ENCODE measurements at places on chromosomes 13 and 19.
A peak's percentile ranks its signal among the peaks of the same experiment; 100 is the strongest.

GRCh38 chr19:37511186-37511585 is 4.4 kb downstream of the ZNF793 start:
- DNase-seq, result no peak

GRCh38 chr19:7788933-7789323 is 25.9 kb downstream of the CLEC4M start:
- DNase-seq, result no peak

DNA sequence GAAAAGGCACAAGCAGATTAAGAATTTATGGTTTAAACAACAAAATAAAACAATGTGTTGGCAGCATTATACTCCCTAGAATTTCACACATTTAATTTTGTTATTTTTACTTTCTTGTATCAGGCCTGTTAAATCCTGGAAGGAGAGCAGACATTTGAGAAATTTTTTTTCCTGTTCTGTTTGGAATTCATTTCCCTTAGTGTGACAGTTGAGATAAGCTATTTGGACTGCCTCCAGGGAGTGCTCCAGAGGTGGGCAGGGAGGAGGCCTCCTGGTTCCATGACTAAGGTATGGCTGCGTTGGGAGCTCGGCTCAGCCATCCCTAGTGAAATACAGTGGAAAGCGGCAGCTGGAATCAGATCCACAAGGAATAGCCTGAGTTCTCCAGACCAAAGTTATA is 185.7 kb downstream of the KCNRG start:
- no peak for DNase-seq

GRCh38 chr13:34139660-34140227 is 321.8 kb downstream of the RFC3 start:
- DNase-seq, result no peak

DNA sequence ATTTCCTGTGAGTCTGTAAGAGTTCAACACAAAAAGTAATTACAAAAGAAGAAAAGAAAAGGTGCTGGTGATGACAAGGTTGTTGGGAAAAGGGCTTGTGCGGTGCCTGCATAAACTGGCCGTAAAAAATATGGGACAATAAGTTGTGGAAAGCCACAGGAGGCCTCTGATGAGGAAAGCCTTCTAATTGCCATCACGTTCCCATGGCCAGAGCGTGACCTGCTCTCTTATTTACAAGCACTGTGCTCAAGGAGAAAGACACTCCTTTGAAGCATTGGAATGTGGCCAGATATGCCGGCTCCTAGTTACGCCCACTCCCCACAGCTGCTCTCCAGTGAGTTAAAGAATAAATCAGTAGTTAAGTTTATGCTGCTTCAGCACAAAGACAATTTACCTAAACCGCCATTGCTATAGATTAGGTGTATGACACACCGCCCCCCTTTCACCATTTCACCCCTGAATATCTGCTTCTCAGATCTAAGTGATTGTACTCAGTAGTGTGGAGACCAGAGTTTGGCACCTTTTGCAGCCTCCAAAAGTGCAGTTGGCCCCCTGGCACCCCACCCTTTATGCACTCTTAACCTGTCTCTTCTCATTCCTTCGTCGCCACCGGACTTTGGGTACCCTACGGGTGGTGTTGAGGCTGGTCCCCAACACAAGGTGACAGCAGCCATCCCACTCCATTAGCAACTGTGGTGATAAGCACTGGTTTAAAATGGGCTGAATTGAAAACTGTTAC is 8.1 kb upstream of the PGLYRP1 start:
- DNase-seq, result no peak

DNA sequence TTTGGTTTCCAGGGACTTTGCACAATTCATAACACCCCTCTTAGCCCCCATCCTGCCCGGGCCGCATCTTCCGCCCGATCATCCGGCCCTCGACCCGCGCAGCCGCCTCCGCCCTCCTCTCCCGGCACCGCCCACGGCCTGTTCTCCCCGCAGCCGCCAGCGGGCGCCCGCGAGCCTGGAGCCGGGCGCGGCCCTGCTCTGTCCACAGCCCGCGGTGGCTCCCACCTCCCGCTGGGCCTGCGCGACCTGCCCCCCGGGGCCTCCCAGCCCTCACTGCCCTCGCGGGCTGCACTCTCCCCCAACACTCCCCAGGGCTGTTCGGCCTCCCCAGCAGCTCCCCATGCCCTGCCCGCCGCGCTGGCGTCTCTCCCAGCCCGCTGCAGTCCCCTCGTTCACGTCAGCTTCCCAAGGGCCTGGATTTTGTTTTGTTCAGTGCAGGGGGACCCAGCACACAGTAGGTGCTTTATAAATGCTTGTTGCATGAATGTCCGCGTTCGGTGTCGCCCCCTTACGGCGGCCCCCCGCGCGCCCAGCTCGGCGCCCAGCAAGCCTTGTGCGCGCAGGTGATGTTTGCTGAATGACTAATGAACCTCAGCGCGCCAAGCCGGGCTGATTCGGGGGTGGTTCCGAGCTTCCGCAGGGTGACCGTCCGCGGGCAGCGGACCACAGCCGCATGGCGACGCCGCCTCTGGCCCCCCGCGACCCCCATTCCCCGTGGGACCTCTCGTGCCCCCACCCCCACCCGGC is 4.6 kb upstream of the APC2 start:
- DNase-seq, result peak; percentile 90

- DNase-seq, result no peak
Observed at GRCh38 chr13:50016444-50016843, 1.2 kb downstream of the KCNRG start.

- DNase-seq, result no peak
Observed at GRCh38 chr13:39411511-39411910, 191.5 kb downstream of the LHFPL6 start.

DNA sequence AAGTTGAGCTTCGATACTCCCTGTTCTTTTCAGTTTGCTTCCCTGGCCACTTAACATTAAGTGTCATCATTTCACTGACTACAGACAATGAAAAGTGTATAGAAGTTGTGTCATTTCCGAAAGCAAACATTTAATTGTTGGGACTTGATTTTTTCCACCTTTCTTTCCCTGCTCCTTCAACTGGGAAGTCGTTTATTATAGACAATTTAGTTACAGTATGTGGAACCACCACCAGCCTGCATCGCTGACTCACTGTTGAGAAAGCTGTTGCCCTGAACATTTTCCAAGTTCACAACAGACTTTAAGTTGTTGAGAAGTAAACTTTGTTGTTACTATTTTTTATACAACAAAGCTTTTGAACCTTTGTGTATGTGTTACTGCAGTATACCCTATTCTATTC is 788.4 kb upstream of the PRR20A start:
- no peak for DNase-seq

- DNase-seq, result no peak
Observed at GRCh38 chr19:19083413-19084178, 19.8 kb downstream of the SLC25A42 start.

DNA sequence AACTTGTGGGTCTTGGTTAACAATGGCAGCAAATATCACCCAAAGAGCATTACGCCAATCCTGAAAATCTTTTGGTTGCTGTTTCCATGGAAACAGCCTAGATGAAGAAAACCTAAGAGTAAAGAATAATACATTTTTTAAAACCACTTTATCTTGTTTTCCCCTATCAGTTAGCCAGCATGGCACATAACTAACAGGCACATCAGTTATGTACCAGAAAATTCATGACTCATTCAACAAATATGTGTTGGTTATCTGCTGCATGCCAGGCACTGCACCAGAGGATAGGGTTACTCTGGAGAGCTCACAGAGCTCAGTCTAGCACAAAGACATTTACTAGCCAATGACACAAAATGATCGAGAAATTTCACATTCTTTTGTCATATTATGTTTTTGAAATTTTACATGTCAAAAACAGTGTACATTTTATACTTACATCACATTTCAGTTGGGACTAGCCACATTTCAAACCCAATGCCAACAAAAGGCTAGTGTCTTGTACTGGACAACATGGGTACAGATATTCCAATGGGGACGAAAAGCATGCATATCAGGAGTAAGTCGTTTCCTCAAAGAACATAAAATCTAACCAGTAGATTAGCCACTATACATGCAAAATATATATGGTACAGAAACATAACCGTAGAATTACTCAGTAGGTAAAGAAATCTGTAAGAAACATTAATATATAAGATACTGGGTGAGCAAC is 20.3 kb downstream of the LNX2 start:
- no peak for DNase-seq

DNA sequence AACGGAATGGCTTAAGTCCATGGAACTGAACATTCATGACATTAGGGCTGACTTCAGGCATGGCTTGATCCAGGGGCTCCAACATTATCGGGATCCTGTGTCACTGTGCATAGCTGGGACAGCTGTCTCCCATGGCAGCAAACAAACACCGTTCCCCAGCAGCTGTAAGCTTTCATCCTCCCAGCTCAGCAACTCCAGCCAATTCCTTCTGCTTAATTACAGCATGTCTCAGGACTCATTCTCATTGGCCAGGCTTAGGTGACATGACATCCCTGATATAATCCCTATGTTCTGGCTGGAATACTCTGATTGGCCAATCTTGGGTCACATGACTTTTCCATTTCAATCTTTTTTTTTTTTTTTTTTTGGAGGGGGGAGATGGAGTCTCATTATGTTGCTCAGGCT is 10.9 kb upstream of the TLE5 start:
- DNase-seq, result no peak

DNA sequence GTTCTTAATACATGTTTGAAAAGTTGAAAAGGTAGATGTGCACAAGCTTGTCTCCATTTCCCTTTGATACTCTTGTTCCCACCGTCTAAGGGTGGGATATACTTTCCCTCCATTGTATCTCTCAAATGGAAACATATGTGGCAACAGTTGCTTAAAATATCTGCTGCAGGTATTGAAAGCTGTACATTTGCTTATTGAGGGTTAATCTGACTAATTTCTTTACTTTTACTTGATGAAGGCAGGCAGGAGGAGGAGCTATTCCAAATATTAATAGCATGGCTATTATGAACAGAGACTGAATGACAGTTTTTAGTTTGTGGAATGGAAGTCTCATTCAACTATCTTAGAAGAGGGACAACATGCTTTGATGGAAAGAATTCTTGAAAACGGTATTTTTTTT is 103.8 kb downstream of the SLC10A2 start:
- no peak for DNase-seq

DNA sequence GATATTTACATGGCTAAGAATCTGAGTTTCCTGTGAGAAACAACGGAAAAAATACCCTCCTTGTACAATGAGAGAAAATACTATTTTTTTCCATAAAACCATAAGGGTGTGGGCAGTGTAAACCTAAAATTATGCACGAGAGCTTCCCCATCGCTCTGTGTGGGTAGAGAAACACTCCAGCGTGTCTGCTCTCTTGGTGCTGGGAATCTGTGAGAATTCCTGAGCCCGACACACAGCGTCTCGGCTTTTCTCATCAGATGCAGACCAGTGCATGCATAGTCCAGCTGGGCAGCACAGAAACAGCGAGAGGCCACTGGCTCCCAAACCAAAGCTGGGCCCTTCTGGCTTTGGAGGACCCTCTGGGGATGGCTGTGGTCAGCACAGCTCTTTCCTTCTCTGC is 12.0 kb downstream of the PLPP2 start:
- no peak for DNase-seq

GRCh38 chr13:34152409-34152808 is 334.5 kb downstream of the RFC3 start:
- DNase-seq, result no peak

DNA sequence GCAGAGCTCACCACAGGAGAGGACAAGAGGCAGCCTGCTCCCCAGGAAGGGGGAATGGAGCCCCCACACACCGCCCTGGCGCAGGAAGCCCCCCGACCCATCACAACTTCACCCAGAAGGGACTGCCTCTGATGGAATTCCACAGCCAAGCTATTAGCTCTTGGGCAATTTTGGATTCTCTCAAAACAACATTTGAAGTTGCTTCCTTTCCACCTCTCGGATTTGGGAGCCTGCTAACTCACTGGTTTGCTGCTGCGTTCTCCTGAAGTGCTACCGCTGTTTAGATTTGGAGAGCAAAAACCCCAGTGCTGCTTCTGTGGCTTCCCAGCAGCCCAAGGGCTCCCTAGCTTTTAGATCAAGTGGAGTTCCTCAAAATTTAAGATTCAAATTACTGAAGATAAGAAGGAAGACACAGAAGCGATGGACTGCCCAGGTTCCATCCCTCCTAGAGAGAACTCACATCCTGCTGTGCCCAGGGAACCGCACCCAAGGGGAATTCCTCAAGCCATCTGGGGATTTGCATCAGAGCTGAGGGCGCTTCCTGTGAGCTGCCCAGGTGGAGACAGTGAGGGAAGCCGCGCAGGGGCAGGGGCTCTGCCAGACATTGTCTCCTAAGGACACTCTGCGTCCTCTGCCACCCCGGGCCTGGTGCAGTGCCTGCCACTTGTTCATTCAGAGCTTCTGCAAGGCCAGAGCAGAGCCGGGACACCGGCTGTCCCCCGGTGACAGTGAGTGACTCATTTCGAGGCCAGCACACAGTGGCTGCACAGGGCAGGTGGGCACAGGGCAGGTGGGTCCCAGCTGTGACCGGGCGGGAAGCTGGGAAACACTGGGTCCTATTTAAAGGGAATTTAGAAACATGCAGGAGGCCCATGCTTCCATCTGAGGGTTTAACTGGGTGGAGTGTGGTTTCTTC is 45.5 kb downstream of the COL4A1 start:
- no peak for DNase-seq

GRCh38 chr13:35496006-35496405 is 19.5 kb upstream of the MAB21L1 start:
- no peak for DNase-seq

All from activated T-cell treated with anti-CD3 and anti-CD28 coated beads, Interleukin-2, amount 50 U/mL, for 48 hours (primary cell).